ENCODE measurements at places on chromosomes 7 and 10. TPM values are rescaled to one million over a fixed set of nuclear protein-coding genes. Genes with fewer than 3 reads are reported as not detected.
A peak's percentile ranks its signal among the peaks of the same experiment; 100 is the strongest.

DNA sequence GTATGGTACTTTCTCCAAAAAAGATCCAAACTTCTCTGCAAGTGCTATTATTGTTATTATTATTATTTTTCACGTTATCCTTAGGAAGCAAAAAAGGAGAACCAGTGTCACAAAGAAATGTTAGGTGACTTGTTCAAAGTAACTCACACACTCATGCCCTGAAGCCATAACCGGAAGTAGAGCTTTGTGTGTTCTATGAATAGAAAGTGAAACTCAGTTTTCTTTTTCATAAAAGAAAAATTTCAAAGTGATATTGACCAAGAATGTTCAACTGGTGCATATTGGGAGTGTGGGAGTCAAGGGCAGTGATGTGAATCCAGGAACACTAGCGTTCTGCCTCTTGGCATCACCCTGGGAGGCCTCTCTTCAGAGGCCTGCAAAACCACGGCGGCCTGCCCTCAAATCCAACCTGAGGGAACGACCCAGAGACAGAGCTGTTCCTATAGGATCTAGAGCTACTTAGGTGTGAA, 106.1 kb downstream of the PRKCQ start:
- no peaks in the 10 kb centered on the region for H3K27me3 ChIP-seq
- peak overlapping the region; percentile 75 for H3K27ac ChIP-seq
- peak; percentile 85 for DNase-seq
- peak overlapping the region; percentile 47 for H3K4me3 ChIP-seq

DNA sequence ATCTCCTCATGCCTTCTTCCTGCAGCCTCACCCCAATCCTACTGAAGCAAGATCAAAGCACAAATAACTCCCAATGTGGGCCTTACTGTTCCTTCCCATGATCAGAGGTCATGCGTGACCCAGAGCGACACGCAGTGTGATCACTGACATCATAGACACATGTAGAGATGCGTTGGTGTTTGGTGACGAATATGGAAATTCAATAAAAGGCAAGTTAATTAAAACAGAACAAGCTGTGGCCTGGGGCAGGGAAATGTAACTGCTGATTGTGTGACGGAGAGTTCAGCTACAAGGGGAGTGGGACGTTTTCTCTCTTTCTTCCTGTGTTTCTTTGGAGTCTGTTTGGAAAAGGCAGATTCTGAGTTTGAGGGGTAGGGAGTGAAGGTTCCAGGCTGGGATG, 34.8 kb upstream of the CARD11 start:
- no peaks in the 10 kb centered on the region for H3K36me3 ChIP-seq
- no peak for DNase-seq
- H3K27me3 ChIP-seq = no peaks in the 10 kb centered on the region
- no peak overlapping the region for H3K27ac ChIP-seq

- H3K4me1 ChIP-seq = peaks cover 17% of the 10 kb centered on the region
- no peak overlapping the region for H3K27ac ChIP-seq
- H3K4me3 ChIP-seq = peak overlapping the region; percentile 79
- H3K36me3 ChIP-seq = no peaks in the 10 kb centered on the region
- H3K27me3 ChIP-seq = peaks cover 4% of the 10 kb centered on the region
- DNase-seq = no peak
These were observed 1.2 kb downstream of the BTRC start for GRCh38 chr10:101355072-101355706.

DNA sequence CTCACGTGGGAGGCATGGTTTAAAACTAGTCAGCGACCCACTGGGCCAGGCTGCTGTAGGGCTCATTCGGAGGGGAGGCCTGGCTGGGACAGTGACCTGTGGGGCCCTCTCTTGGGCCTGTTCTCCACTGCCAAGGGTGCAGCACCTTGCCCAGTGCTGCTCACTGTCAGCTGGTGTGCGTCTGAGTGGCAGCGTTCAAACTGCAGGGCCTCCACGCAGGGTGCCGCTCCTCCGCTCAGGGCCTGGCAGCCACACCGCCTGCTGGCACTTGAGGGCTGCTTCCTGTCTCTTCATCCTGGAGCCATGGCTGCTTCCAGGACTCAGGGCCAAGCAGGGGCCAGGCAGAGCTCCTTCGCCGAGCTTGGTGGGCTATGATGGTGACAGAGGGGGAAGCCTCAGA, 18.3 kb downstream of the ADAMTS14 start:
- H3K27me3 ChIP-seq = no peaks in the 10 kb centered on the region
- H3K36me3 ChIP-seq = no peaks in the 10 kb centered on the region
- no peak overlapping the region for H3K4me3 ChIP-seq
- no peak for DNase-seq
- no peak overlapping the region for H3K27ac ChIP-seq

GRCh38 chr10:74704629-74705357, 121.6 kb upstream of the KAT6B start:
- DNase-seq = no peak
- H3K36me3 ChIP-seq = peaks cover 13% of the 10 kb centered on the region
- H3K4me3 ChIP-seq = no peak overlapping the region
- H3K27ac ChIP-seq = no peak overlapping the region
- H3K4me1 ChIP-seq = no peaks in the 10 kb centered on the region
- H3K27me3 ChIP-seq = no peaks in the 10 kb centered on the region

- no peaks in the 10 kb centered on the region for H3K36me3 ChIP-seq
- H3K27ac ChIP-seq = no peak within 1 kb of the TSS
- peaks cover 35% of the 10 kb centered on the region for H3K27me3 ChIP-seq
- peak within 1 kb of the TSS; percentile 44 for H3K4me3 ChIP-seq
- H3K4me1 ChIP-seq = peaks cover 37% of the 10 kb centered on the region
- no peak for DNase-seq
These were observed at the start of gene CDHR1 for GRCh38 chr10:84194424-84195043. CDHR1 (plus strand) TSS chr10:84194537; CDS start chr10:84194761, 224 bp downstream.

DNA sequence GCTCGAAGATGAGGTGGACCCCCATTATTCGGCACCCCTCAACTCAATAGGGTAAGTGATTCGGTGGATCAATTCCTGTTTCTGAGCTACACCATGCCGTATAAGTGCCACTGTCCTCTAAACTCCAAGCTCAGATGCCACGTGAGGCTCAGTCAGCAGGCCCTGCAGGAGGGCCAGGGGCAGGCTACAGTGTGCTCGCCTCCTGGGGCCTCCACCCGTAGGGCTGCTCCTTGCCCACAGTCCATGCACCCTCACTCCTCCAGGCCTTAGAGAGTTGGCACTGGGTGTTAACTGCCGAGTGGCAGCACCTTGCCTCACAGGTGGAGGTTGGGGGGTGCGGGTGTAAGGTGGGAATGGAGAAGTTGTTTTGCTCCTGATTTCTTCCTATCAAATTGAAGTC, 12.1 kb downstream of the C10orf53 start:
- no peak overlapping the region for H3K4me3 ChIP-seq
- H3K27ac ChIP-seq = no peak overlapping the region
- peaks cover 26% of the 10 kb centered on the region for H3K27me3 ChIP-seq
- no peaks in the 10 kb centered on the region for H3K36me3 ChIP-seq

- H3K27me3 ChIP-seq = no peaks in the 10 kb centered on the region
- H3K27ac ChIP-seq = no peak overlapping the region
- no peak overlapping the region for H3K4me3 ChIP-seq
- DNase-seq = no peak
- no peaks in the 10 kb centered on the region for H3K4me1 ChIP-seq
These were observed 91.5 kb upstream of the CALN1 start for GRCh38 chr7:72503644-72504043.

- no peak overlapping the region for H3K27ac ChIP-seq
- DNase-seq = no peak
- H3K4me3 ChIP-seq = no peak overlapping the region
- H3K27me3 ChIP-seq = no peaks in the 10 kb centered on the region
- H3K4me1 ChIP-seq = no peaks in the 10 kb centered on the region
These were observed 83.8 kb upstream of the MACROH2A2 start for GRCh38 chr10:69968830-69969229.

The NPY4R gene
- total RNA-seq = not detected

The NPY4R2 gene
- not detected for total RNA-seq

The CAV1 gene
- total RNA-seq = not detected

The TUBAL3 gene
- total RNA-seq = not detected

Measured in CD4-positive, alpha-beta T cell (primary cell).